Caudate nucleus (tissue), 63 donors: ENCODE measurements at places on chromosomes 16 and 17.

DNA sequence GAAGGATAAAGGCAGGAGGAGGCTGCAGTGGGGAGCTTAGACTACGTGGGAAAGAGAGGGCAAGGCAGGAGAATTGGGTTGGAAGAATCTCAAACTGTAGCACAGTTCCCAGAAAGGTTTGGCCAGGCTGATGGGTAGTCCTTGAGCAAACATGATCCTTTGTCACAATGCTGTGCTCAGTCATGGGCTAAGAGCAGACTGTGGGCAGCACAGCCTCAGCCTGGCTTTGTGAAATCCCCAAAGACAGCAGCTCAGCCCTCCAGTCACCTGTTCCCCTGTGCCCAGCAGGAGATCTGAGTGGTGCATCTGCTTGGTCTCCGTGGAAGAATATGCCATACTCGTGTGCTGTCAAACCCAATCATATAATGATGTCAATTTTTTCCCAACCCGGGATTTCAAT is 10.6 kb upstream of the ENGASE start:
- no peak for DNase-seq

DNA sequence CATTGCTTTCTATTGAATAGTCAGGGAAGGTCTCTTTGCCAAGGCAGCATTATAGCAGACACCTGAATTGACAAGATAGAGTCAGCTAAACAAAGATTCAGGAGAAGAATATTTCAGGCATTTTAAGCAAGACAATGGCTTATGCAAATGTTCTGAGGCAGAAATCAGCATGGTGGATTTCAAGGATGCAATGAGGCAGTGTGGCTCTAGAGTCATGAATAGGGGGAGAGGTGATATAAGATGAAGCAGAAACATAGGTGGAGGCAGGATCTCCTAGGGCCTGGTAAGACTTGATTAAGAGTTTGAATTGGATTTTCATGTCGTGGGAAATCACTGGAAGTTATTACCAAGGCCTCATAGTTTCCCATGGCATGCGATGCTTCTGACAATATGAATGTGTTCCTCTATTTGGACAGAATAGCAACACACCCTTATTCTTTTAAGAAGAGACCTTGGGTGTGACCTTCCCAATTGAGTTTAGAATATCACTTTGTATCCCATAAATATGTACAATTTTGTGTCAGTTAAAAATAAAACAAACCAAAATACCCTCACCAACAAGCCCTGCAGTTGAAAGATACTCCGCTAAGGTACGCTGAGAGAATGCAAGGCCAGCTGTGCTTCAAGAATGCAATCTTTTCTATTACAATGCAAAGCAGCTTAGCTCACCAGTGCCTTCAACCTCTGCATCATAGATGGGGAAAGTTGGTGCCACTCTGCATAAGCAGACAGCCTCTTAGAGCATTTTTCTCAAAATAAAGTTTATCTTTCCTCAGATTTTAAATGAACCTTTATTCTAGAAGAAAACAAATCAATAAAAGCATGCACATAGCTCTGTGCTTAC is 139.6 kb upstream of the SALL1 start:
- DNase-seq = no peak

- DNase-seq = peak; percentile 12
These were observed 59.4 kb upstream of the ALOX12 start for GRCh38 chr17:6936370-6937028.

GRCh38 chr17:77696721-77697460 is 261.6 kb upstream of the TNRC6C start:
- DNase-seq = no peak

DNA sequence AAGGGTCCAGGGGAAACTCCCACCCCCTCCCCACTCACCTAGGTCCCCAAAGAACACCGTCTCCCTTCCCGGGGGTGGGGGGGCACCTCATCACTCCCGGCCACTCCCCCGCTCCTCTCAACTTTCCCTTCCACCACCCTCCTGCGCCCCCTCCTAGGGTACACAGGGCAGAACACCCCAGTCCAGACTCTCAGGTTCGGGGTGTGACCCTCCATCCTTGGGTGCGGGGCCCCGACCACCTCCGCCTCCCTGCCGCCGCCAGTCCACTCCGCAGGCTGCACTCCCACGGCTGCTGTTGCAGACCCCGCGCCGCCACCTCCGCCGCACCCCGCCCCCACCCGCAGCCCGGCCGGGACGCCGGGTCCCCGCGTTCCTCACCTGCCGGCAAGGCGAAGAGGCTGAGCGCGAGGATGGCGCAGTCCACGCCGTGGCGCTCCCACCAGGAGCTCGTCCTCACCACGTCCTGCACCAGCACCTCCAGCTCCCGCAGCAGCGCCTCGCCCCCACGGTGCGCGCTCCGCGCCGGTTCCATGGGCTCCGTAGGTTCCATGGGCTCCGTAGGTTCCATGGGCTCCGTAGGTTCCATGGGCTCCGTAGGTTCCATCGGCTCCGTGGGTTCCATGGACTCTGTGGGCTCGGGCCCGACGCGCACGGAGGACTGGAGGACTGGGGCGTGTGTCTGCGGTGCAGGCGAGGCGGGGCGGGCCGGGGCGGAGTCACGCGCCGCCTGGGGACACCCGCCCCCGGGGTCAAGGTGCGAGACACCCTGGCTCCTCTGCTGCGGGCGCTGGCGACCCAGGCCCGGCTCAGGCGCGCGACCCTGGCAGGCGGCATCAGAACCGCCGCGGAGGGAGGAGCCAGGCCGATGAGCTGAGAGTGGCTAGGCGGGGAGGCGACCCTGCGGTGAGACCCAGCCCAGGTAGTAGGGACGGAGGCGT is at the start of gene FADS6:
TSS of gene FADS6 (minus strand) at position 660 of the 938 bp plus-strand sequence. CDS start at position 622, 38 bp downstream.
- no peak for DNase-seq

- no peak for DNase-seq
These were observed 37.7 kb upstream of the OR3A1 start for GRCh38 chr17:3335876-3336275.

DNA sequence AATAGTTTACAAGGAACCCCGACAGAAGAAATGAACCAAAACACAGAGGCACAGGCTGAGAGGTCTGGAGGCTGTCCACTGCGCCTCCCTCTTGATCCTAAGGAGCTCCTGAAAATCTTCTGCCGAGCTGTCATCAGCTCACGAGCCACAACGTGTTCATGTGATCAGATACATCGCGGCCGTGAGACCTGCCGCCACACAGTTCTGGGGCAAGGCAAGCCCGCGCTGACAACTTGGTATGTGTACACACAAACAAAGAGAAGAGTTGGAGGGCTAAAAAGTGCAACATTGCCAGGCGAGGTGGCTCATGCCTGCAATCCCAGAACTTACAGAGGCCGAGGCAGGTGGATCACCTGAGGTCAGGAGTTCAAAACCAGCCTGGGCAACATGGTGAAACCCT is 7.6 kb downstream of the EXOC7 start:
- no peak for DNase-seq

GRCh38 chr16:26840691-26841090 is 226.0 kb upstream of the C16orf82 start:
- DNase-seq = no peak

GRCh38 chr16:57565461-57565860 is 23.0 kb downstream of the ADGRG5 start:
- DNase-seq = no peak

- DNase-seq = no peak
These were observed 200.7 kb downstream of the CCDC182 start for GRCh38 chr17:57544401-57544800.

- no peak for DNase-seq
These were observed 13.8 kb upstream of the ZKSCAN2 start for GRCh38 chr16:25271421-25271820.
